GM19239 (cell line): ENCODE measurements at places on chromosomes 1 and 21.

DNA sequence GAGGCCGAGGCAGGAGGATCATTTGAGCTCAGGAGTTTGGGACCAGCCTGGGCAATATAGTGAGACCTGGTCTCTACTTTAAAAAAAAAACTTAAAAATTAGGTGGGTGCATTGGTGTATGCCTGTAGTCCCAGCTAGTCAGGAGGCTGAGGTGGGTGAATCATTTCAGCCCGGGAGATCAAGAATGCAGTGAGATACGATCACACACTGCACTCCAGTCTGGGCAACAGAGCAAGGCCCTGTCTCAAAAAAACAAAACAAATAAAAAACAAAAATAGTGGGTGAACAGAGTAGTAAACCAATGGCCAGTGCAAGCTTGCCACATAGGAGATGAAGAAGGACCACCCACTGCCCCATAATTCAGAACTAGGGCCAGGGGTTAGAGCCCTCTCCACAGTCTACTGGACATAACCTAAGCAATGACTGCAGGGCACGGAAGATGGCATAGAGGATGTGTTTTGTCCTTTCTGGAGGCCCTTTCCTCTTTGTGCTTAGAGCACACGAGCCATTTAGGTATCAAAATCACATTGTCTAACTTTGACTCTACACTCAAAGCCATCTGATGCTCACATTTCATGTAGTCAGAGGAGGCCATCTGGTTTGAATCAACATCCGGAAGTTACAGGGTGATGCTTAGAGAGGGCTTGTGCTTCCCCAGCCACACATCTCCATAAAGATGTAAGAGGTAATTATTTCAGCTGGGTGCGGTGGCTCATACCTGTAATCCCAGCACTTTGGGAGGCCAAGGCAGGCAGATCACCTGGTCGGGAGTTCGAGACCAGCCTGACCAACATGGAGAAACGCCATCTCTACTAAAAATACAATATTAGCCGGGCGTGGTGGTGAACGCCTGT lies 12.6 kb downstream of the CD2 start:
- DNase-seq = no peak

- DNase-seq = no peak
These were observed 18.2 kb downstream of the RRP15 start for GRCh38 chr1:218303176-218303879.

GRCh38 chr1:6962478-6962995 lies 177.3 kb downstream of the CAMTA1 start:
- peak; percentile 24 for DNase-seq

- DNase-seq = no peak
These were observed 4.7 kb downstream of the ADIPOR1 start for GRCh38 chr1:202953392-202953791.

- DNase-seq = no peak
These were observed 51.5 kb upstream of the LRIF1 start for GRCh38 chr1:111015222-111015621.
